ENCODE measurements at places on chromosomes 3 and 15.

DNA sequence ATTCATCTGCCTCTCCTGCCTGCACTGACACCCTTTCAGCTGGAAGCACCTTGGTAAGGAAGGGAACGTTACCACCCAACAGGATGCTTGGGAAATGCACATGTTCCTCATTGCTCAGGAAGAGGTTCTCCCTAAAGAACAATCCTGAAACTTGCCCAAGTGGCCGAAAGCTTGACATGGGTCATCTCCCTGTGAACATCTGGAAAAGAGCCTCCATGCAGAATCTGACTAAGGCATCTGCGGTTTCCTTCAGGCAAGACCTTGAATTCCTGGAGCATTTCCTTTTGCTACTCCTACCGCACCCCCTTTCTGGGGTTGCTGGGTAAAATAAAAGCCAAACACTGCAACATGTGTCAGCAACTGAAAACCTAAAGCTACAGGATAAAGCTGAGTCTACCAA, 68.7 kb upstream of the SNRK start:
- DNase-seq, result no peak

DNA sequence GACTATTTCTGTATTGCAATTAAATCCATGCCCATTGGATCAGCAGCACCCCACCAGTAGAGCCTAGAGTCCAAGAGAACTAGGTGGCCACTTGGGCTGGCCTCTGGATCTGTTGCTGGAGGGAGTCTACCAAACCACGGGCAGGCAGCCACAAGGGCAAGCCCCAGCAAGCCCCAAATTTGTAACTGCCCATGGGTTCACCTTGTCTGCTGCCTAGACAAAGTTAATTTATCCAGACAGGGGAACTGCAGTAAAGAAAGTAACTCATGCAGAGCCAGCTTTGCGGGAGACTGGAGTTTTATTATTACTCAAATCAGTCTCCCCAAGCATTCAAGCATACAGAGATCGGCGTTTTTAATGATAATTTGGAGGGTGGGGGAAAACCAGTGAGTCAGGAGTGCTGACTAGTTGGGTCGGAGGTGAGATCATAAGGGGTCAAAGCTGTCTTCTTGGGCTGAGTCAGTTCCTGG, 74.0 kb upstream of the TERB2 start:
- DNase-seq, result no peak

DNA sequence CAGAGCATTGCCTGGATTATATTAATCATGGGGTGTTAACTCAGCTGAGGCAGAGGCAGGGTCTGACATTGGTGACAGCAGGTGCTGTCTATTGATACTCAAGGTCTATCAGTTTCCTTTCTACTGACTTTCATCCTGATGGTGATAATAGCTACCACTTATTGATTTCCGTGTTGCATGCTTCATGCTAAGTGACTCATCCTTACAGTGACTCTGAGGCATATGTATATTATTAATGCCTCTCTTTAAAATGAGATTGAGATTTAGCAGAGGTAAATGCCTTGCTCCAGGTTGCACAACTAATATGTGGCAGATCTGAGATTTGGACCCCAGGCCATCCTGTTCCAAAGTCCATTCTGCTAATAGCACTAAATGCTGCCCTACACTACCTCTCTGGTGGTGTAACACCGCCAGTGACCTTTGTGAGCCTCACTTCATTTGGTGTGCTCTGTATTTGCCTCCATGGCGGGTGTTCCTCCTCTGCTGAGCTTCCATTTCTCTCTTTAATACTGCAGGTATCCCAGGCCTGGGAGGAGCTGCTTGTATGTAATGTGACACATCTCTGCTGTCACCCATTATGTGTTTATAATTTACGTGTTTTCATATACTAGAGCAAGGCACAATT, 50.4 kb downstream of the GPR171 start:
- no peak for DNase-seq

GRCh38 chr3:107024551-107025026, 352.6 kb upstream of the CCDC54 start:
- no peak for DNase-seq

DNA sequence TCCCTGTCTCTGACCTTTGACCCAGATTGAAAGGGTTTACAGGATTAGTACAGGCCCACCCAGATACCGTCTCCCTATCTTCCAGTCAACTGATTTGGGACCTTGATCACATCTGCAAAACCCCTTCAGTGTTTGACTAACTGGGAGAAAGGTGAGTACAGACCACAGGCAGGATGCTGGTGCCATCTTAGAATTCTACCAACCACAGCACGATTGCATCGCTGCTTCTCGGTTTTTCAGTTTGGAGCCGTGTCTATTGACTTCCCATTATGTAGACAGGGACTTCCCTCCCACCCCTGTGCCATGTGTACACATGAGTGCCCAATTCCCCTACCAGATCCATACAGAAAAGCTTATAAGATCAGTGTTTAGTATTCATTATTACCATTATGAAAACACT, 6.6 kb upstream of the KLF13 start:
- DNase-seq, result no peak

DNA sequence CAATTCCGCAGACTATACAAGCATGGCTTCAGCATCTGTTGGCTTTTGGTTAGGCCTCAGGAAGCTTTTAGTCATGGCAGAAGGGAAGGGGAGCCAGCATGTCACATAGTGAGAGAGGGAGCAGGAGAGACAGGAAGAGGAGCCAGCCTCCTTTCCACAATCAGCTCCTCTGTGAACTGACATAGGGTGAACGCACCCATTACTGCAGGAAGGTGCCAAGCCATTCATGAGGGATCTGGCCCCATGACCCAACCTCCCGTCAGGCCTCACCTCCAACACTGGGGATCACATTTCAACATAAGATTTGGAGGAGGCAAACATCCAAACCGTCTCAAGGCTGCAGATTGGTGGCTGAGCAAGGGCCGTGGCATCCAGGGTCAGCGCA, 106.3 kb downstream of the LRRK1 start:
- peak; percentile 31 for DNase-seq

GRCh38 chr3:136979684-136980083, 21.9 kb downstream of the IL20RB start:
- no peak for DNase-seq
